ENCODE measurements at places on chromosomes 2 and 18.

DNA sequence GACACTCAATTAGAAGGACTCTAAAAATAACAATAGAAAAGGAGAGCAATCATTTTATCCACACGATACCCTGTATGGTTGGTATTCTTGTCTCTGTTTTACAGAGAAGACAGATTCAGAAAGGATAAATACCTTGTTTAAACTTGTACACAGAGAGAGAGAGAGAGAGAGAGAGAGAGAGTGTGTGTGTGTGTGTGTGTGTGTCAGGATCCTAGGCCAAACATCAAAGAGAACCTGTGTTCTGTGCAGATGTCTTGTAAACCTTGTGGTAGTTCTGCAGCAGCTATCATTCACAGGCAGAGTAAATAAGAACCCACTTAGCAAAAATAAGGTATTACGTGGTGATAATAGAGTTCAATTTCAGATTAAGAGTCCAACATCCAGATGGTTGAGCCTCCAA lies 4.3 kb upstream of the CRIM1 start:
- DNase-seq: no peak

- no peak for DNase-seq
Measured at GRCh38 chr2:20071397-20072383, 20.3 kb upstream of the LAPTM4A start.

DNA sequence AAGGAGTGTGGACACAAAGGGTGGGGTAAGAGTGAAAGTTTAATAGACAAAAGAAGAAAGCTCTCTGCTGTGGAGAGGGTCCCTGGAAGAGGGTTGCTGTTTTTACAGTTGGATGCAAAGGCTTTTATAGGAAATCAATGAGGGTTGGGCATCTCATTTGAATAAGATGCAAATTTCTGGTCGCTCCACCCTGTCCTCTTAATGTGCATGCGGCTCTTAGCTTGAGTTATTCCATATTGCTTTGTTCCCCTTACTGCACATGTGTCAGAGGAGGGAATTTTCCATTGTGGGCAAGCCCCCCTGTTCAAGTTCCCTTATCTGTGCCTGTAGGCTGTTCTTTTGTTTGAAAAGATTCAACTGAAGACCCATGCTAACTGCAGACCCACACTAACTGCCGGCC lies 326.5 kb downstream of the BCL11A start:
- DNase-seq: no peak

DNA sequence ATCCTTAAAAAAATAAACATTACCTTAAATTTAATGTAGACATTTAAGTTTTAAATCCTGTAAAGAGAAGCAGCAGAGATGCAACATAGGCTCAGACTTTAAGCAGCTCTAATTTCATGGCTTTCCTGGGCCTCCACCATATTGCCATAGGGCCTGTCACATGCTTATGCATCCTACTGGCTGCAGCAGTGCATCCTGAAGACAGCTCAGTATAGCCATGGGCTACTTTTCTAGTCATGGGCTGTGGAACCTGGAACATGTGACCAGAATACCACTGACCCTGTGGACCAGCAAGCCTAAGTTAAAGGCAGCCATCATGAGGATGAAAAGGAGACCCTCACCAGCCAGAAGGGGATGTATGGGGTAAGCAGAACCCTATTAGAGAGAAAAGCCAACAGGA lies 10.7 kb downstream of the RMP24 start:
- no peak for DNase-seq

GRCh38 chr2:138500592-138501424 lies 762 bp upstream of the SPOPL start:
- DNase-seq: no peak

GRCh38 chr2:61045999-61046398 lies 19.7 kb upstream of the SANBR start:
- no peak for DNase-seq
